Stimulated activated CD8-positive, alpha-beta memory T cell treated with anti-CD3 and anti-CD28 coated beads, Interleukin-2, amount 100 ng/mL, for 1 hour (primary cell): ENCODE measurements at places on chromosomes 2 and 18.

- DNase-seq = no peak
Observed at GRCh38 chr2:156455361-156455975, 19.3 kb downstream of the GPD2 start.

DNA sequence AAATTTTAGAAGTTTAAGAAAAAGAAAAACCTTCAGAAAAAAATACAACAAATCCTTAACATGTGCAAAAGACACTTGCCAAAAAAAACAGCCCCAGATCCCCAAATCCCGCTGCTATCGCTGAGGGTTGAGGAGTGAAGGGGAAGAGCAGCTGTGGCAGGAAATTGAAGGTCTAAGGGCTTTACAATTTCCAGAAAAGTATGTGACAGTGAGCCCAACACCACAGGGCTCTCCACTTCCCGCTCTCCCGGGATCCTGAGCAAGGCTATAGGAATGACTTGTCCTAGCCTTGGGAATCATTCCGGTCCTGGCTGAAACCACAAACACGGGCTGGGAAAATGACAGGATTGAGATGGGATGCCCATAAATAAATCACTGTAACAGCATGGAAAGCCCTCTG lies 191.4 kb downstream of the TMEM163 start:
- no peak for DNase-seq

GRCh38 chr2:104562537-104562936 lies 291.4 kb upstream of the POU3F3 start:
- no peak for DNase-seq

DNA sequence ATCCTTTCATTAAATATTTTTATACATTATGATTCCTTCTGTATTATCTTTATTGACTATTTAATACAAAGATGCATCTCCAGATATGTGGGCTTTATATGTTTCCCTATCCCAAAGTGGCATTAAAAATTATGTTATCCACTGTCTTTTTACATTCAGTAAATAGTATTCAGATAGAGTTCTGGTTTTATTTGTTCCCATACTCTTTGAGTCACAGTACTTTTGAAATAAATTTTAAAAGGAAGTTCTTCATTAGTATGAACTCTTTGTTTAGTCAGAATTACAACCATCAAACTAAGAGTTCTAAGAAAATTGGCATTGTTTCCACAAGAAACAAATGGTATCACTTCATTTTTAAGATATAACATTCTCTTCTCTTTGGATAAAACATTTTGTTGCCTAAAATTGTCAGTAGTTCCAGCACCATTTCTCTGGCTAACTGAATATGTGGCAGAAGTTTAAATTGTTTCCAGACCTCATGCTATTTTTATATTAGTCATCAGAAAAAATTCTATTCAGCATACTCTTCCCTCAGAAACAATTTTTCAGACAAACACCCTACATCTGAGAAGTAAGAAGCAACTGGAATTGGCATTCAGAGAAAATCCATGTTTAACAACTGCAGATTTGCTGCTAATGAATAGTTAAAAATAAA lies 88.5 kb upstream of the COL5A2 start:
- DNase-seq = no peak

DNA sequence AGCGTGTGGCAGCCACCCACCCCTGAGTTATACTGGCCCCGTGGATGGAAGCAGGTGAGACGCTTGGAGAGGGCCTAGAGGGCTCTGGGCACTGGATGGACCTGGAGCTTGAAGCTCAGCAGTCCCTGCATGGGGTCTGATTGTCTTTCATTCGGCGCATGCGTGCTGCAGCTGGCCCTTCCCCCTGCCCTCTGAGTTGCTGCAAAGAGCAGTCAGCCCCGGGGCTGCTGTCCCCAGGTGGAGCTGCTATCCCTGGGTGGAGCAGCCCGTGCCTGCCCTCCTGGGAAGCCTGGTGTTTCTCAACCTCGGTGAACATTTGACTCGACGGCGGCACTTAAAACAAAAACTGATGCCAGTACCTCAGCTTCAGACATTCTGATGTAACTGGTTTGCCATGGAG lies 29.6 kb downstream of the IGFBP5 start:
- DNase-seq = no peak

- DNase-seq = no peak
Observed at GRCh38 chr2:110157153-110157793, 41.7 kb upstream of the MALL start.

- DNase-seq = no peak
Observed at GRCh38 chr2:96867756-96868554, 1.9 kb downstream of the SEMA4C start.
